ENCODE measurements at places on chromosomes 5 and 9.

- DNase-seq, result no peak
Observed at GRCh38 chr9:2227144-2227867, 212.2 kb downstream of the SMARCA2 start.

DNA sequence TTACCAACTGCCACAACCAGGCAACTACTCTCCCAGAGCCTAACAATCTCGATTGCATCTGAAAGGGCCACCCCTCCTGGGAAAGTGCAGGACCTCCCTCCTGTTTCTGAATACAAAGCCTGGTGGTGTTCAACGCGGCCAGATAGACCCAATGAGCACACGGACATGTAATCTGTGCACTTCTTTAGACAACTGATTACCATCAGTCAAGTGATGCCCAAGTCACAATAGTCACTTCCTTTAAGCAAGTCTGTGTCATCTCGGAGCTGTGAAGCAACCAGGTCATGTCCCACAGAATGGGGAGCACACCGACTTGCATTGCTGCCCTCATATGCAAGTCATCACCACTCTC lies 739 bp downstream of the C9orf72 start:
- DNase-seq, result peak; percentile 32

DNA sequence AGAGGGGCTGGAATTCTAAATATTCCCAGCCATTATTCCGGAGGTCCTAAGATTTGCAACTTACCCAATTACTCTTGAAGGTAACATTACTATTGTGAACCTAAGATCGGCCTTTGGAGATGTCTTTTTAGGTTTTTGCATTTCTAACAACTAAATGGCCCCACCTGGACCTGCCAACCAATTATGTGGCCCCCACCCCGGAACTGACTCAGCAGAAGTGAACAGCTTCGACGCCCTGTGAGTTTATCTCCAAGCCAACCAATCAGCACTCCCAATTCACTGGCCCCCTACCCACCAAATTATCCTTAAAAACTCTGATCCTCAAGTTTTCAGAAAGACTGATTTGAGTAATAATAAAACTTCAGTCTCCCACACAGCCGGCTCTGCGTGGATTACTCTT lies 62.9 kb downstream of the NEURL1B start:
- no peak for DNase-seq

GRCh38 chr5:169050636-169051035 lies 250.3 kb downstream of the SLIT3 start:
- no peak for DNase-seq

GRCh38 chr5:141557681-141558136 lies 61.1 kb downstream of the DIAPH1 start:
- no peak for DNase-seq

DNA sequence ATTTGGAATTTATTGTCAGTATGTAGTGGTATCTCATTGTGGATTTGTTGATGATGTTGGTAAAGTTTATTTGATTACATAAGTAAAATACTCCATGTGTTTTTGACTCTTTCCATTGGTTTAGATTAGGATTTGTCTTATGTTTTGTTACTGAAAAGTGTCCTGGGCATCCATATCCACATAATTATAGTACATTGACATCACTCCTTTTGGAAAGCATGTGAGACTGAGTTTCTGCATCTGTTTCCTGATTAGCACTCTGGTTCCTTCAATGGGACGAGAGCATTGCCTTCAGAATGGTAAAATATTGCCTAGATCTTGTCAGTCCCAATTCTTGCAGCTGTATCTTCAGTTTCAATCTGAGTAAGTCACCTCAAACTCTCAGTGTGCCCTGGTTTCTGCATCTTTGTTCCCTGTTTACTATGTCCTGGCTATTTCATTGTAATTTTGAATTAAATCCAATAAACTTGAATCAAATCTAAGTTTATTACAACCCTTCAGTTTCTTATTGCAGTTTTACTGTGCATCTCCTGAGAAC lies 128.1 kb downstream of the FBXO38 start:
- no peak for DNase-seq

DNA sequence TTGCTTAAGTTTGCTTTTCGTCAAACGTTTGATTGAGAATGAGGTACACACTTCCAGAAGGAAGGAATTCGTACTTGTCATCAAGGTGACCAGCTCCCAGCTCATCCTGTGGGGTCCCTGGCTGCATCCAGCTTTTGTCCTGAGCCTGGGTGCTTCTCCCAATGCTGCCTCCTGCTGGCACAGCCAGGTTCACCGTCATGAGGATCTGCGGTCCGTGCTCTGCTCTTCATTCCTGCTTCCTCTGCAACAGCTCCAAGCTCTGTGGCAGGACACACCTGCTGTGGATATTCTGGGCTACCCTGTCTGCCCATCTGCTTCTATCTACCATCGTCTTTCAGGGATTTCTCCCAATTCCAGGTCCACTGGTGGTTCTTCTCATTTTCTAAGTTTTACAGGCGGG lies 13.3 kb upstream of the UBE2QL1 start:
- peak; percentile 77 for DNase-seq

- no peak for DNase-seq
Observed at GRCh38 chr9:18942801-18943200, 90.2 kb downstream of the SAXO1 start.

DNA sequence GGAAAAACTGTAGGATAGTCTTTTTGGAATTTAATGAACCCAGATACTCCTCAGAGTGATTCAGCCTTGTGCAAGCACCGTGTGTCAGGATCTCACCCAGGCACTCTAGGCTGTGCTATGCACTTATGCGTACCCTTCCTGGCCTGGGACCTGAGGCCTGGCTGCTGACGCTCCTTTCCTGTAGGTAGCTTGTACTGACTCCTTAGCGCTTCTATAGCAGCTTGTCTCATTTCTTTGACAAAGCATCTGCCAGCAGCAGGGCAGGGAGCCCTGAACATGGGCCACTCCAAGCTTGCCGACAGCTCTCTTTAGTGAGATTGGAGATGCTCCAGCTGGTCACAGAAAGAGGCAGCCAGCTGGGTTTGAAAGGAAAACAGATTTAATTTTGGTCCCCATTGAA lies 147.3 kb downstream of the SGCD start:
- no peak for DNase-seq

GRCh38 chr9:32350682-32351081 lies 33.8 kb upstream of the ACO1 start:
- no peak for DNase-seq

DNA sequence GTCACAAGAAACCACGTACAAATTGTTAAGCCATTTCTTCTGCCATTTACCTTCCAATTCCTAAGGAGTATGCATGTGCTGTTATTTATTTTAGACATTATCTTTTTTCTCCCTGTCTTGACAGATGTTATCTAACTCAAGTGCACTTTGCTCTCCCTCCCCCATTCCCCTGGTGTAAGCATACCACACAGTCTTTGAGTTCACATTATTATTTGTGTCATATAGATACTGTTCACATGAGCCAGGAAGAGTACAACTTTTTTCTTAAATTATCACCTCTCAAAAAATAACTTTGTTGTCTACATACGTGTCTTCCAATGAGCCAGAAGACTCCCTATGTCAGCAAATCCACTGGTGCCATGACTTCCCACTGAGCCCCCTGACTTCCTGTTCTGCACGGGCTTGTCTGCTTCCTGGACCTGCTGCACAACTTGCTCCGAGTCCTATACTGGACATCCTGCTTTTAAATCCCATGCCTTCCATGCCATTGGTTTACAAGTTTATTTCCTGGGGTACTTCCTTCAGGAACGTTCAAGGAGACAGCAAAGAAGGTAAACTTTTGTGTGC lies 19.9 kb upstream of the FAM120A start:
- no peak for DNase-seq

DNA sequence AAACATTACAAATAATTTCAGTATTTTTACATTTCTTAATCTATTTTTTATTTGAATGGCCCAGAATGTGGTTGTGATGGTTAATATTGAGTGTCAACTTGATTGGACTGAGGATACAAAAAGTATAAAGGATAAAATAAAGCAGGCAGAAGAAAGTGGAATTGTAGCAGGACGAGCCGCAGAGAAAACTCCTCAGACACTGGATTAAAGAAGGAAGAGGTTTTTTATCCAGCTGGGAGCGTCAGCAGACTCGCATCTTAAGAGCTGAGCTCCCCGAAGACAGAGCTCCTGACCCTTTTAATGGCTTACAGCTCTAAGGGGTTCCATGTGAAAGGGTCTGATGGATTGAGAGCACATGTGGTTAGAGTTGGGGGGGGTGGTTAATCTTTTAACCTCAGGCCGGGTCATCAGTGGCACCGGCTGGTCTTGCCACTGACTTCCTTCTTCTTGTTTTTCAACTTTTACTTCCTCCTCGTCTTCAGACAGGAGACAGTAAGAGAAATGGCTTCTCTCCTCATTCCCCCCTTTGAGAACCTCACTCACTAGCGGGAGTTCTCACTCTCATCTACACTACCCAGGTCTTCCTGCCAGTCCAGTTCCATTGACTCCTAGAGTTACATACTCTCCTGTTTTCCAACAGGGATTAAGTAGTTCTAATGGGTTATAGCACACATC lies 80.0 kb downstream of the TMEM161B start:
- DNase-seq, result no peak

- DNase-seq, result no peak
Observed at GRCh38 chr5:179307931-179308471, 37.3 kb downstream of the ADAMTS2 start.

DNA sequence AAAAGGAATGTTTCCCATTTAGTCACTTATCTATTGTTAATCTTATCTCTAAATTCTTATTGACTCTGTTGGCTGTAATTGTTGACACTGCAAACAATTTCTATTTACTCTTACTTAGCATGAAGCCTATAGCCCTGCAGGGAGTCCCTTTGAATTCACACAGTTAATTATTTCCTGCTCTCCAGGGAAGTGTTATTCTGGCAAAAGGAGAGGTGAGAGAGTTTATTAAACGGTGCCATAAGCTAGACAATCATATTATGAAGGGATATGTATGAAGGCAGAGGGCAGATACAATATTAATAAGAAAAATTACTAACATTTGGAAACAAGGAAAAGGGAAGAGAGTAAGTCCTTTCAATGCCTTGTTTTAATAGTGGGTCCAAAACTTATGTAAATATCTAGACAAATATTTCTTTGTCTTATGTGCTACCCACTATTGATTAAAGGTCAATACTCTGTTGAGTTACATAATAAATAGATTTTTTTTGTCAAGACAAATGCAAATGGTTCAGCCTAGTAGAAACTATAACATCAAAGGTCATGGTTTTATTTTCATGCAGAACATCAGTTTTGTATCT lies 107.1 kb downstream of the CDH18 start:
- peak; percentile 93 for DNase-seq

DNA sequence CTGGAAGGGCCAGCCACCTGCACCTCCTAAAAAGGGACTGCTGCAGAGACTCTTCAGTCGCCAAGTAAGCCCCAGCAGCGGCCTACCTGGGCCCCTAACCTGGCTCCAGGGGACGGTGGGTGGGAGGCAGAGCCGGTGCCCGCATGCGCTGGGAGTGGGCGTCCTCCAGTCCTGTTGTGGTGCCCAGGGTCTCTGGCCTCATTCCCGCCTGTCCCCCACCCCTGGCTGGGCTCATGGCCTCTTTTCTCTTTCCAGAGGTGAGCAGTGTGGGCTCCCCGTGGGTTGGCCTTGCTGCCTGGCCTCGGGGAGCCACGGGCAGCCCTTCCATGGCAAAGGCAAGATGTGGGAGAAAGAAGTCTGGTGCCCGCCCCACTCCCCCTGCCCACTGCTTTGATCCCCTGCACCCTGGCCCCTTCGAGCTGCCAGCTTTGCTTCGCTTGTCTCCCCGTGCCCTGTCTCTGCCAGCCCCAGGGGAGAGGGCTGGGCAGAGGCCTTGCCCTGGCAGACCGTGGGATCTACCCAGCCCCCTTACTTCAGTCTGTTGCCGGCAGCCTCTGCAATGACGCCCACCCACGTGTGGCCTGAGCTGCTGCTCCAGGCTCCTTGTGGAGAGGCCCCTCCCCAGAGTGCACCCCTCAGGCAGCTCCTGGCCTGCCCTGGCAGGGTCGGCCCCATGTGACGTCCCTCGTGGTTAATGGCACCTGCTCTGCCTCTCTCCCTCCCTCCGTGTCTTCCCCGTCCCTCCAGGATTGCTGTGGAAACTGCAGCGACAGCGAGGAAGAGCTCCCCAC lies 5.4 kb upstream of the PRR7 start:
- no peak for DNase-seq

DNA sequence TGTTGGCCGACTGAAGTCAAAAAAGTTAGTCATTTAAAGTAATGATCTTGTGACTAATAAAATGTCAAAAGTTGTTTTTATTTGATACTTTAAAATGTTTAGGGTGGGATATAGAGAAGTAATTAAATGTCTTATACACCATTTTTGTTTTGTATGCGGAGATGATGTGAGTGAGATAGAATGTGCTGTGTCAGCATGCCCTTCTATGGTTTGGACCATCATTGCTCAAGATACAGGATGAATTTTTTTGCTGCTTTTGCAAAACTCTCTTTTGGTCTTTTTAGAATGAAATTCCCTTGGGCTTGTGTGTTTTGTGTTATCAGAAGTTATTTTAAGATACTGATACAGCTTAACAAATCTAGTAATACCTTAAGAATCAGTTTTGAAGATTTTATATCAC lies 12.5 kb downstream of the SRFBP1 start:
- no peak for DNase-seq

GRCh38 chr5:166370928-166371690 lies 1920.3 kb upstream of the WWC1 start:
- peak; percentile 31 for DNase-seq

- peak; percentile 68 for DNase-seq
Observed at GRCh38 chr9:124940521-124940893, 376 bp downstream of the GOLGA1 start.

GRCh38 chr9:127208416-127208815 lies 56.2 kb upstream of the GARNL3 start:
- no peak for DNase-seq

- no peak for DNase-seq
Observed at GRCh38 chr9:109875495-109876129, 95.6 kb downstream of the PALM2AKAP2 start.

GRCh38 chr5:147818290-147818689 lies 13.2 kb downstream of the SPINK1 start:
- DNase-seq, result no peak

GRCh38 chr5:172428224-172429166 lies 25.8 kb downstream of the SH3PXD2B start:
- no peak for DNase-seq

DNA sequence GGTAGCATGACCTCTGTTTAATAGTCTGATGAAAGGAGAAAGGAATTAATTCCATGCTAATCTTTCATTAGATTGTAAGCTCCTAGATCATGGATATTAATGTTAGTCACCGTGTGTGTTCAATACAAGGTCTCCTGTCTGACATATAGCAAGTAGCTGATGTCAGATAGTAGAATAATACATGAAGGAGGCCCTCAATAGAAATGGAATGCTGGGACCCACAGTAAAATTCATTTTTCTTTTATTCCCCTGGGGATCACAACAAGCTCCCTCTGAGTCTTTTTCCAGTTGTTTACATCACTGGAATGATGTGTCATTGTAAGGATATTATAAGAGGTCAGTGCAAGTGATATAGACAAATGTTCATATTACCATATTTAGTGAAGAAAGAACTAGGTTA lies 240.3 kb upstream of the TRPC7 start:
- DNase-seq, result no peak

- no peak for DNase-seq
Observed at GRCh38 chr5:32833663-32834062, 122.5 kb downstream of the NPR3 start.

GRCh38 chr5:59140133-59140532 lies 557.3 kb downstream of the RAB3C start:
- no peak for DNase-seq

- no peak for DNase-seq
Observed at GRCh38 chr5:135437422-135437795, 9.7 kb downstream of the DCANP1 start.

Measured in NCI-H774 (cell line).